ENCODE measurements at places on chromosomes 4 and X.
A peak's percentile ranks its signal among the peaks of the same experiment; 100 is the strongest.

DNA sequence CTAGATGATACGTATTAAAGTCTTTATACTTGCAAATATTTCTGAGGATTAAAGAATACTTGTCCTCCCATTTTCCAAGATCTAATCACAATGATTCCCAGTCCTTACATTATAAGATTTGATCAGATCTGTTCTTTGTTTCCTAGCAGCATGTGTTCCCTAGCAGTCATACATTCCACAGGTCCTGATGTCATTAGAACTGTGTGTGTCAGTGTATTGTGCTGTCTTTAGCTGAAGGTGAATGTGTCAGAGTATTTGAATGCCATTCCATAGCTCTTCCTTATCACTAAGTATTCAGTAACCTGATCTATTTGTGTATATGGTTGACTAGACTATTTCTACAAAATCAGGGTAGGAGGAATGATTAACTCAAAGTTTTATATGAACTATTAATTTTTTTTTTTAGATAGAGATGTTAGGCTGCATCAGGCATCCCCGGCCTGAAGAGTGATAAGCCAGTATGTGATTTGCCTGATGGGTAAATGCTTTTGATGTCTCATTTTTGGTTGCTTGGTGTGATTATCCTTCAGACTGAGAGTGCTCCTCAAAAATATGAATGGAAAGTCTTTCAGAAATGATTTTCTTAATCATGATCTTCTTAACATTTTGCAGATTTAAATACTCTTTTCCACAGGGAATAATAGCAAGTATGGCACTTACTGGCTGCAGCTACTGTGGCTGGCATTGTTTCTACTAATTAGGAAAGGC, 4.4 kb downstream of the ADGRL3 start:
- DNase-seq: peak; percentile 70

- peak; percentile 77 for DNase-seq
Measured at GRCh38 chrX:154730253-154730891, 20.5 kb downstream of the GAB3 start.

DNA sequence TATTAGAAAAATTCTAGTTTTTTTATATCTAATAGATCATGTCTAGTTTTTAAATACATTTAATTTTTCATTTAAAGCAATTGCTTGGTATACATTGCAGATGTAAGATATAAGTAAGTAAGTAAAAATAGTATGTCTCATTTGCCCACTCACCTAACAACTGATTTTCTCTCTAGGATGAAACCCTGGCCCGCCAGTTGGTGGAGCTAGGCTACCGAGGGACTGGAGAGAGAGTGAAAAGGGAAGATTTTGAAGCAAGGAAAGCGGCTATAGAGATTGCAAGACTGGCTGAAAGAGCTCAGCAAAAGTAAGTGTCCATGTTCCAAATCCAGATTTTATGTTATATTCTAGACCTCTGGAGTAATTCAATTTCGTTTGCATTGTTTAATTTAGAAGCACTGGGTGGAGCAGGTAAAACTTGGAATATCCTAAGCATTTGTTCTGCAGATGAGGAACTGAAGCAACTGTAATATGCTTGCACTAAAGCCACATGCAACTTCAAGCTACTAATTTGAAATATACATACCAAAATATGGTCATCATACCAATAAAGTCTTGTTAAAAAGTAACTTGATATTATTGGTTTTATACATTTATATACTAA, 27.1 kb downstream of the CFAP299 start:
- DNase-seq: peak; percentile 6

DNA sequence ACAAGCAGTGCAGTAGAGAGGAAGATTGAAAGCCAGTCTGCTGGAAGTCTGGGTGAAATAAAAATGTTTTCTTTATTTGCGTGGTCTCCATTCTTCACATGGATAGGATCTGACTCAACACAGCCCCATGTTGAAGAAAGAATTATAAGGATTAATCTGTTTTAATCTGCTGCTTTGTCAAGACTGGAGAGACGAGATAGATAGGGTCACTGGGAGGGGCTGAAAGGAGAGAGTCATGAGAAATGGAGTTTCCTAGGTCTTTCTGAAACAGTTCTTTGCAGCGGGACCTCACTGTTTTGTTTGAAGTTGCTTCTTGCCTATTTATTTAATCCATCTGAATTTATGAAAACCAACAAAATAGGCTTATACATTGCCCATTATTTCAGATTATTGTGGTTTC, 32.4 kb upstream of the RHOH start:
- no peak for DNase-seq

- peak; percentile 54 for DNase-seq
Measured at GRCh38 chr4:54073271-54073880, 9.0 kb upstream of the CHIC2 start.

GRCh38 chr4:111849746-111850284, 295.4 kb upstream of the FAM241A start:
- DNase-seq: peak; percentile 0

DNA sequence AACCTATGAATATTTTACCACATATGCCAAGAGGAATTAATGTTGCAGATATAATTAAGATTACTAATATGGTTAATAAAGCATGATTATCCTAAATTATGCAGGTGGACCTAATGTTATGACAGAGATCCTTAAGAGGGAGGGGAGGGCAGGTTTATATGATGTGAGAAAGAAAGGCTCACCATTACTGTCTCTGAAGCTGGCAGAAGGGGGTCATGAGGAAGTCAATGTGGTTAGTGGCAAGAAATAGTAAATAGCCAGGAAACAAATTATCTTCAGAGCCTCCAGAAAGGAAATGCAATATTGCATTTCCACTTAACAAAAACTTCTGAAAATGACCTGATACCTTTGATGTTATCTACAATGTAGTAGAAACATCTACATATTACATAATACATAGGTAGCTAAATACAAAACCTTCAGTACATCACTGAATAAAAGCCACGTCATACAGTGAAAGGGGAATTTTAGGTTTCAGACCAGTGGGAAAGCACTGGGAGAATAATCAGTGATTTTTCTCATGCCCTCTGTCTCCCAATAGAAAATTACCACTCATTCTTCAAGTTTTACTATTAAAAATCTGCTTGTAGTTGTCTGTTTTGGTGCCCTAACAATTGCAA, 609.2 kb downstream of the SPOCK3 start:
- no peak for DNase-seq

DNA sequence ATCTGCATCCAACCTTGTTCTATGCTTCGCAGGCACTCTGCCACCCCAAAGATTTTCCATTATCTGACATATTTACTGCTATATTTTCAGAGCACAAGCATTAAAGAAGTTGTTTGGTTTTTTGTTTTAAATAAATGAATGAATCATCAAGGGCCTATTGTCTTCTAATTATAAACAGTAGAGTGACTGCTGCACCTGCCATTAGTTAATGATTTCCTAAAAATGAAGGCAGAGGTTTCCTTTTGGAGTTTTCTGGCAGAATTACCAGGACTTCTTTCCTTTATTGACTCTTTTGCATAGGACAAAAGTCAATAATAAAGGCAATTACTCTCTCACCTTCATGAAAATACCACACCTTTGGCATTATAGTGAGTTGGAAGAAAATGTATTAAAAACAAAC, 238.1 kb downstream of the INPP4B start:
- DNase-seq: no peak

DNA sequence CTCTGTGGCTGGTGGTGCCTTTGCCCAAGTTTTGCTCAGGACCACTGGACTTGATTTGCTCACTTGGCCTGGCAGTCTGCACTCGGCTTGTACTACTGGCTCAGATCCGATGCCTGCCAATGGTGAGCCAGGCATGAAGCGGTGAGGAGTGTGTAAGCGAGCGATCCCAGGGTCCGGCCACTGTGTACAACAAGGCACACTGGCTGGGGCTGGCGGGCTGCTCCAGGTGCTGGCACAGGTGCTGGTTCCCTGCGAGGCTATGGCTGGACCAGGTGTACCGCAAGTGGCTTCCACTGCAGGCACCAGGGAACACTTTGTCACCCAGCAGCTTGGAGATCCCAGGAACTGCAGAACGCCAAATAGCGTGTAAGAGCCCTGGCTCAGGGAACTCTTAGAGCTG, 329.7 kb downstream of the CCSER1 start:
- no peak for DNase-seq

GRCh38 chr4:174928575-174929253, 10.6 kb downstream of the ADAM29 start:
- DNase-seq: no peak

DNA sequence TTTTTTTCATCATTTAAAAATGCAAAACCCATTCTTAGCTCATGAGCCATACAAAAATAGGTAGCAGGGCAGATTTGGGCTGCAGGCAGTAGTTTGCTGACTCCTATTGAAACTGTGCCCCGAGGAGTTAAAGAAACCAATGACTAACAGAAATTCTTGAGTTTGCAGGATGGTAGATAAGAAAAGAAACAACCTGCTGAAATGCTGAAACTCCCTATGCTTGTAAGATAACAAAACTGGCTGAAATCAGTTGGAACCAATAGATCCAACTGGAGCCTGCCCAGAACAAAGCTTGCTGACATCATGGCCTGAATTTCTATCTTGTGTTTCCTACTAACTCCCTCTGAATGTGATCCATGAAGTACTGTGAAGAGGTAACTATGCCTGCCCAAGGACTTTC, 68.6 kb downstream of the ANOS1 start:
- DNase-seq: peak; percentile 63

GRCh38 chr4:102061133-102061532, 270.6 kb downstream of the BANK1 start:
- no peak for DNase-seq

DNA sequence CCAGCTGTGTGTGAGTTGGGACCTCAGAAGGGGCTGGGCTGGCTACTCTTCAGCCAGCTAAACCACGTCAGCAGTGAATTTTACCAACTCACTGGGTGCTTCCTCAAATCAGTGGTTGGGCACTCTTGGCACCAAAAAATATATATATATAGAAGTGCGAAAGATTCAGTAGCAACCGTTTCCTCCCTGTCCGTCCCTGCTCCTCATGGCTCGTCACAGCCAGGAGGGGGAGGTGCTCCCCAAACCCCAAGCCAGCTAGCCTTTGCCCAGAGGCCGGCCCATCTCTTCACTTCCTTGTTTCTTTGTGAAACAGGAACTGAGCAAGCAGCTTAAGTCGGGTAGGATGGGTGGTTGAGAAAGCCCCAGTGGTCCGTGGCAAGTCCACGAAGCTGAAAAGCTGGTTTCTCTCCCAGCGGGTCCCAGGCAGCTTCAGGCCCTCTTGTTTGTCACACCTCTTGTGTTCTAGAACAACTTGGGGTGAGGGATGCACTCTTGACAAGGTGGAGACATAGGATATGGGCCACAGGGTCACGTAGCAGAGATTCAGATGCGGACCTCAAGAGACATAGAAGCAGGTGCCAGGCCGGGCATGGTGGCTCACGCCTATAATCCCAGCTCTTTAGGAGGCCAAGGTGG, 6.8 kb upstream of the SASH3 start:
- DNase-seq: no peak

GRCh38 chr4:172881645-172882044, 287.0 kb upstream of the GALNT7 start:
- DNase-seq: no peak

DNA sequence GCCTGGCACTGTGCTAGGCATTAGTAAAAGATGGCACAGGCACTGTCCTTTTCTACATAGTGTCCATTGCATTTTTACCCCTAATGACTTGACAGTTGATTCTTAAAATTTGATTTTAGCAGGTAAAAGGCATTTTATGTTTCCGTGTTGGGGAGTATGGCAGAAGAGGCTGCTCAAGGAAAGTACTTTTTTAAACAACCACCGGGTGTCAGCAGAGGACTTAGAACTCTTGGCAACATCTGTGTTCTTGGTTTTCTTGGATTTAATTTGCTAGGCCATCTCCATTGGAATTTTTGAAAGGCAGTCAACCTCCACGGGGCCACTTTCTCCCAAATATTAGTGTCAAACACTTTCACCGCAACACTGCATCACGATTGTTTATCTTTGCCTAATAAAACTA, 102.9 kb downstream of the TSPAN7 start:
- peak; percentile 21 for DNase-seq

DNA sequence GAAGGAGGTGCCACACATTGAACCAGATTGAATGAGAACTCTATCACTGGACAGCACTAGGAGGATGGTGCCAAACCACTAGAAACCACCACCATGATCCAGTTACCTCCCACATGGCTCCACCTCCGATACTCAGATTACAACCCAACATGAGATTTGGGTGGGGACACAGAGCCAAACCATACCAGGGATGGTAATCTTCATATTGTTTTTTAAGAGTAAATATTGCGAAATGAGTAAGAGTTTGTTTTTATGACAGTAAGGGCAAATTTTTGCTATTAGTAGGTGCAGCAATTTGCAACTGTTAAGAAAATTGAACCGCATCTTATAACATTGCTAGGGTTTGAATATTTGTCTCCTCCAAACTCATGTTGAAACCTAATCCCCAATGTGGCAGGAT, 891.5 kb downstream of the NLGN4X start:
- DNase-seq: no peak

DNA sequence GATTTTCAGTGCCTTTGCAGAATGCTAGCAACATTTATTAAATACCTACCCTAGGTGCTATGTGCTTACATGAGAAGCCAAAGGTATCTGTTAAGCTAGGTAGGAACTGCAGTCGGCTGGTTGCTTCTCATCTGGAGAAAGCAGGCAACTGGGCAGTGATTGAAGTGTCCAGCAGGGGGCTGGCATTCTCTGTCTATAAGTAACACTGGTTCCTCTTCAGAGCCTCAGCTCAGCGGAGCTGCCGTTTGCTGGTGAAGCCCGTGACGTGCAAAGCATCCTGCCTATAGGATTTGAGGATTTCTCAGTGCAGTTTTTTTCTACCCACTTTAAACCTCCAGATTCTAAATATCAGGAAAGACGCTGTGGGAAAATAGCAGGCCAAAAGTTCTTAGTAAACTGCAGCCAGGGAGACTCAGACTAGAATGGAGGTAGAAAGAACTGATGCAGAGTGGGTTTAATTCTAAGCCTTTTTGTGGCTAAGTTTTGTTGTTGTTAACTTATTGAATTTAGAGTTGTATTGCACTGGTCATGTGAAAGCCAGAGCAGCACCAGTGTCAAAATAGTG, at the start of gene GRPR:
Gene GRPR, plus strand, starts transcription at position 344 of the 565 bp plus-strand sequence. CDS start 389 bp downstream, outside the sequence.
- DNase-seq: peak; percentile 81

DNA sequence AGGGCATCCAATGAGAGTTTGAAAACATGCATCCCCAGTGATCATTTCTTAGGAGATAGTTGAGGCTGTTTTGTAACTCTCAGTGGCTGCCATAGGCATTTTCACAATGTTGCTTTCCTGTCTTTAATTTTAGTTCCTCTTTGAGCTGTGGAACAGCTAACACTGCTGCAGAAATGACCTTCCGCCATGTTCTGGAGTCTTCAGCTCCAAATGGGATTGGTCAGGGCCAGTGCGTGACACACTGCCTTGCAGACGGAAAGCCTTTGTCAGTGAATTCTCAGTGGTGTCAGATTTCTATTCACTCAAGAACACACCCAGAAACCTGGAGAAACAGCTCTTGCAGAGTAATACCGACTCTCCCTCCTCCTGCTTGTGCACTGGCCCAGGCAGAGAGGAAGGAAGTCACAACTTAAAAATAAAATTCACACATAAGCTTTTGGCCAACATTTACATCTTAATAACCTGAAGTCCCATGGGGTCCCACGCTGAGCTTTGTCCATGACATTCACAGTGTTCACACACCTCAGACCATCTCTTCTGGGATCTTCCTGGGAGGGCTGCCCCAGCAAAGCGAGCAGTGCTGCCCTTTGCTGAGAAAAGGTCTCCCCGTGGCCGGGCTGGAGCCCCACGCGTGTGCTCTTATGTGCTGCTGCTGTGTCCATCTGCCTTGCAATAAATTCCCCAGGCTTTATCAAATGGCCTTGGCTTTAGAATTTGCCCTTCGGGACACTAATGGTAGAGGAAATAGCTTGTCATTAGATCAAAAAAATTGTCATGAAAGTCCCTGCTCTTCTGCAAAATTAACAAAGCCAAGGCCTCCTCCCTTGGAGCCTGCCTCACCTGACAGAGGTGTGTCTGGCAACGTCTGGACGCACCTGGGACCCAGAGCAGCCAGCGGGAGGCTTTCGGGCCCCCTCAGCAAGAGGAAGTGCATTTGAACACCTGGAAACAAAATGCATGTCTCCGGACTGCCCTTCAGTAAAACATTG, 126.8 kb downstream of the IRF2 start:
- DNase-seq: peak; percentile 65
